ENCODE measurements at places on chromosomes 7 and 10. TPM values are rescaled to one million over a fixed set of nuclear protein-coding genes. Genes with fewer than 3 reads are reported as not detected.

Gene PILRA
- total RNA-seq = 3.1 TPM

Gene A1CF
- 0.69 TPM for total RNA-seq

Gene ZPBP
- total RNA-seq = not detected

Gene CH25H
- total RNA-seq = 0.73 TPM

GRCh38 chr7:30462179-30462578, 16.4 kb downstream of the NOD1 start:
- no peak for DNase-seq

DNA sequence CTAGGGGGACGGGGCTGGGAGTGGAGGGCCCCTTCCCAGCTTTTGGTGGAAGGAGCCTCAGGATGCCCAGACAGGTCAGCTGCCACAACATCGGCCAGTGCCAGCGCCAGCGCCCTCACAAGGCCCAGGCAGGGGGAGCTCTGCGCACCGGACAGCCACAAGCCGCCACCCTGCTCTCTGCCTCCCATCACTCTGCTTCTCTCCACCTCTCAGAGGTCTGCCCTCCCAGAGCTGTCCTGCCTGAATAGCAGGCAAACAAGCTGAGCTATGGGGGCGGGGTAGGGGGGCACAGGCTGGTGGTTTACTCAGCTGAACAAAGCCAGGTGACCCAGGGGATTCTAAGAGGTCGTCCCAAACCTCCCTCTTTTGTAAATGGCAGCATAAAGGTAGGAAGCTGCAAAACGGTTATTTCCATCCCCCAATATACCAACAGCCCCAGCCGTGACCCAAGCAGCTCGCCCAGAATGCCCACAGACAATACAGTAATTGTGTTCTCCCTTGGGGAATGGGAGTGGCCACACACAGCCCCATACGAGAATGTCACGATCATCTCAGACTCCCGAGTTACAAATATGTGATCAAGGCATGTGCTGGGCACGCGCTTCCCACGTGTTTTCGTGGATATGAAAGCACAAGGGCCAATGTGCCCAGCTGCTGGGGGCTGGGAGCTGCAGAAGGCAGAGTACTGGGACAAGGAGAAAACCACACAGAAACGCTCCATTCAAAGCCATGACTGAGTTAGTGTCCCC, 19.7 kb downstream of the FAM53B start:
- DNase-seq = no peak

DNA sequence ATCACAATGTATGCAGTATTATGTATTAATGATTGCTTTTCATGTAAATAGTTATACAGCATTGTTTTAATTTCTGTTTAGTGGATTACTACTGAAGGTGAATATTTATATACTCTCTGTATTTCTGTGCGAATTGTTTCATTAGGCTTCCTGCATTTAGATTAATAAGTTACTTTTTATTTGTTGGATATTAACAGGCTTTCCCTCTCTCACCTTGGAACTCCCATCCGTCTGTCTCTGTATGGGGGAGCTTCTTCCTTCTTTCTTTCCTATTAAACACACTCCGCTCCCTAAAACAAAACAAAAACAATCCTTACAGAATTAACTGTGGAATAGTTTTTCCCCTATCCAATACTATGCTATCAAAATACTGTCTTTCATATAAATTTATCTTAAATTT, 205.1 kb downstream of the CACNB2 start:
- no peak for DNase-seq

GRCh38 chr10:102410429-102411073, 8.0 kb downstream of the PSD start:
- DNase-seq = no peak

DNA sequence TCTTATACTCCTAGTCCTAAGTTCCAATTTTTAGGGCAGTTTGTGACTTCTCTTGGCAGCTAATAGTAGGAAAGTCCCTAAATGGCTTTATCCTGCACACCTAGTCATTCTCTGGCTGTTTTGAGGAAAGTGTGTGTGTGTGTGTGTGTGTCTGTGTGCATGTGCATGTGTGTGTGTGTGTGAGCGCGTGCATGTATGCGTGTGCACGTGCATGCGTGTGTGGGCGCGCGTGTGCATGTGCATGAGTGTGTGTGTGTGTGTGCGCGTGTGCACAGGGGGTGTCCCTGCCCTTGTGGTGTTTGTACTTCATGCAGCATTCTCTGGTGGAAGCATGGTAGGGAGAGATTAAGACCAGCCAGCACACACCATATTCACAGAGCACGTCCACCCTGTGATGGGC, 18.2 kb downstream of the MACROH2A2 start:
- no peak for DNase-seq

GRCh38 chr10:4473977-4474376, 352.0 kb upstream of the AKR1E2 start:
- no peak for DNase-seq

- DNase-seq = no peak
Measured at GRCh38 chr10:81603106-81603620, 271.8 kb upstream of the NRG3 start.

GRCh38 chr7:155809332-155809946, 2.8 kb downstream of the SHH start:
- DNase-seq = no peak

- DNase-seq = peak; percentile 82
Measured at GRCh38 chr7:123154231-123154860, 45.4 kb downstream of the SLC13A1 start.

DNA sequence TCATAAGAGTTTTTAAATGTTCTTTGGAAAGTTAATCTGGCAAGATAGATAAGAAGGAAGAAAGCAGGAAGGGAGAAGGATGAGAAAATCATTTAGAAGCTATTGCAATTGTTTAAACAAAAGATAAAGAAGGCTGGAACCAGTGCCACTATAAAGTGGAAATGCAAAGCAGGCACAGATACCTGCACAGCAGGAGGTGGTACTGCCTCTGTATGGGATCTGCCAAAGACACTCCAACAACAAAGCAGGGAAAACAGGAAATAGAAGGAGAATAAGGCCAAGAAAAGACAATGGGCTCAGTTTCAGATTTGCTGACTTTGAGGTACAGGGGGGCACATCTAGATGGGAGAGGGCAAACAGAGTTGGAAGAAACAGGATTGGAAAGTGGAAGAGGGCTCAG, 138.6 kb downstream of the PPP1R17 start:
- DNase-seq = no peak

Measured in Calu3 (cell line).